Ovary (tissue), 10 donors: ENCODE measurements at places on chromosomes 13 and 19. TPM values are rescaled to one million over a fixed set of nuclear protein-coding genes. Genes with fewer than 3 reads are reported as not detected.

The APOC1 gene
- polyA plus RNA-seq, result 96.5 TPM

DNA sequence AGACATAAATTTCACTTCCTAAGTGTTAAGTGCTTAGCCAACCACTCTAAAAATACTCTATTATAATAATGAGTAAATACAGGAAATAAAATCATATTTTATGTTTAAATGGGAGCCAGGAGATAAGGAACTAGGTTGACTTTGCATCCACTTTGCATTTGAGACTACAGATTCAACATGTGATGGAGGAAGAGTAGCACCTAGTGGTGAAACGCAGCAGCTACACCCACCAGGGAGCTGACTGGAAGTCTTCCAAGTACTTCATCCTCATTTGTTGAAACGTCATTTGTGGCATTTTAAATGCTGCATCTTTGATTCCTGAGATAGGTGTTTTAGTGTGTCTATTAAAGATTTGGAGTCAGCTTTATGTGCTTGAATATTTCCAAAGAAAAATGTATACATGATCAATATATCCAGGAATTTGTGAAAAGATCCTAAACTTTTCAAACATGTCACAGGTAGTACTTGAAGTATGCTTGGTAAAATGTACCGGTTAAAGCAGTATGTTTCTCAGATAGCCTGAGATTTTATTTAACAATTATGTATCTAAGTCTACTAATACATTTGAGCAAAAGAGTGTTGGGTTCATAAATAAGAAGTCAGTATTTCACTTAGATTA lies 17.4 kb upstream of the KCTD12 start:
- H3K4me1 ChIP-seq, result no peaks in the 10 kb centered on the region
- peak; percentile 46 for DNase-seq
- no peaks in the 10 kb centered on the region for H3K27me3 ChIP-seq
- H3K36me3 ChIP-seq, result no peaks in the 10 kb centered on the region
- H3K27ac ChIP-seq, result no peak overlapping the region

- no peaks in the 10 kb centered on the region for H3K36me3 ChIP-seq
- DNase-seq, result peak; percentile 33
- peak overlapping the region; percentile 30 for H3K27ac ChIP-seq
- no peaks in the 10 kb centered on the region for H3K27me3 ChIP-seq
- H3K4me1 ChIP-seq, result peaks cover 22% of the 10 kb centered on the region
These were observed 27.7 kb upstream of the NFIC start for GRCh38 chr19:3338541-3339181.

The SLC7A9 gene
- 0.72 TPM for polyA plus RNA-seq

The GPR183 gene
- 7.6 TPM for polyA plus RNA-seq

DNA sequence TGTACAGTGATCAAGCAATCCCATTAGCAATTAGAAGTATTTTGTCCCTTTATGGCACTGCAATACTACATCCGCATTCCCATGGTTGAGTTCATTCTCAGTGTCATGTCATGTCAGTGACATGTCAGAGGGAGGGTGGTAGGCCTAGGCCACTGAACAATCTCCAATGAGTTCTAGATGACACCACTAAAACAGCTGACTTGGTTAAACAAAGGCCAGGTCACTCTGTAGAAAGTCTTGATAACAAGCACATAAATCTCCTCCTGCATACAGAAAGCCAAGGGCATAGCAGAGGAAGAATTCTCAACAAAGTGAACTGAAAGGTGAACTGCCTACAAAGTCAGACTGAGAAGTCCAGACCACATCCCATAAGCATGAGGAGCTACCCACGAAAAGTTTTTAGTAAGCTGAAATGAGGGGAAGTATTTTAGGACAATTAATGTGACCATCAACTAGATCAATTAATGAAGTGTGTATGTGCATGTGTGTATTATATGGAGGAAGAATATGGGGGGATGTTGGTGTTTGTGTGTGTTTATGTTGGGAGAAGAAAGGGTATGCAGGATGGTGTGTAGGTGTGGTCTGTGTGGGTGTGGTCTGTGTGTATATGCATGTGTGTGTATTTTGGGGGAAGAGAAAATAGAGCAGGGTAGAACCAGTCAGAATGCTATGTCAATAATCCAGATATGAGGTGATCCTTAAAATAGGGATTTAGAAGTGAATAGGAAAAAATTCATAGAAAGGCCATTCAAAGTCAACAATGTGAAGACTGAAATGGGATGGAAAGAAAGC lies 67.7 kb downstream of the TBC1D4 start:
- H3K27ac ChIP-seq, result peak overlapping the region; percentile 24
- peaks cover 28% of the 10 kb centered on the region for H3K4me1 ChIP-seq
- H3K27me3 ChIP-seq, result no peaks in the 10 kb centered on the region
- no peak for DNase-seq
- no peaks in the 10 kb centered on the region for H3K36me3 ChIP-seq

DNA sequence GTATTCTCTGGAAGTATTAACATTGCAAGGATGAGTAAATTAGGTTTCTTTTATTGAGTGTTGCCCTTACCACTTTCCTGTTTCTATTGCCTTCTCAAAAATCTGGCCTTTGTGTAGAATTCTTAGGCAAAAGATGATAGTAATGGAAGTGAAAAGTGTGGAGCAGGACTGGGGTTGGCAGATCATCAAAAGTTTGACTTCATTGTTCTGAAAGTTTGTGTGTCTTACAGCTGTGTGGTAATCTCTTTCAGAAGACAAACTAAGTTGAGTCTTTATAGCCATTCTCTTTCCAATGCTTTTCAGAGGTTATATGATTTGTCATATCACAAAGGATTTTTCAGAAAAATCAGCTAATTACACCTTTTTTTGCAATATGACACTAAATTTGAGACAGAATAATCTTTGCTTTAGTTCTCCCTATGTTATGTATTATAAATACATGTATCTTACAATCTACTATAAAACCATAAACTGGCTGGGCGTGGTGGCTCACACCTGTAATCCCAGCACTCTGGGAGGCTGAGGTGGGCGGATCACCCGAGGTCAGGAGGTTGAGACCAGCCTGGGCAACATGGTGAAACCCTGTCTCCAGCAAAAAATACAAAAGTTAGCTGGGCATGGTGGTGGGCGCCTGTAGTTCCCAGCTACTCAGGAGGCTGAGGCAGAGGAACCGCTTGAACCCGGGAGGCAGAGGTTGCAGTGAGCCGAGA lies 8.7 kb upstream of the KCNRG start:
- DNase-seq, result no peak
- H3K4me3 ChIP-seq, result no peak overlapping the region
- no peaks in the 10 kb centered on the region for H3K4me1 ChIP-seq

The GJA3 gene
- polyA plus RNA-seq, result 0.20 TPM

DNA sequence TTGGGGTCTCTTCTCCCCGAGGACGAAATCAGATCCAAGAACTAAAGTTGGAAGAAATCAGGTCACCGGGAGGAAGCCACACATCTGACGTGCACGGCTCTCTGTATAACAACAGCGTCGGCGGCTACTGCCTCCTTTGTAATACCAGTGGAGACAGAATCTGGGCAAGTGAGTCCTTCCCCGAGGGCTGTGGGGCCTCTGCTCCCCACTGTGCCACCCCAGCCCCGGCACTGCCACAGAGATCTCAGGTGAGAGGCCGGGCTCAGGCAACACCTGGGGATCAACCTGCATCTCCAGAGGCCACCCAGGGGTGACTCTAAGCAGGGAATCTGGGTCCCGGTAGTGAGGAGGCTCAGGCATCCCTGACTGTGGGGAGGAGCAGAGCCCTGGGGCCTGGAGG lies 33.7 kb upstream of the C13orf46 start:
- no peaks in the 10 kb centered on the region for H3K27me3 ChIP-seq
- no peaks in the 10 kb centered on the region for H3K36me3 ChIP-seq
- DNase-seq, result no peak
- H3K4me3 ChIP-seq, result no peak overlapping the region

The IL17D gene
- polyA plus RNA-seq, result 3.3 TPM

- H3K36me3 ChIP-seq, result no peaks in the 10 kb centered on the region
- H3K4me1 ChIP-seq, result peaks cover 4% of the 10 kb centered on the region
- no peak overlapping the region for H3K27ac ChIP-seq
- H3K4me3 ChIP-seq, result no peak overlapping the region
- no peaks in the 10 kb centered on the region for H3K27me3 ChIP-seq
- DNase-seq, result no peak
These were observed 13.9 kb downstream of the RABAC1 start for GRCh38 chr19:41945135-41945766.

DNA sequence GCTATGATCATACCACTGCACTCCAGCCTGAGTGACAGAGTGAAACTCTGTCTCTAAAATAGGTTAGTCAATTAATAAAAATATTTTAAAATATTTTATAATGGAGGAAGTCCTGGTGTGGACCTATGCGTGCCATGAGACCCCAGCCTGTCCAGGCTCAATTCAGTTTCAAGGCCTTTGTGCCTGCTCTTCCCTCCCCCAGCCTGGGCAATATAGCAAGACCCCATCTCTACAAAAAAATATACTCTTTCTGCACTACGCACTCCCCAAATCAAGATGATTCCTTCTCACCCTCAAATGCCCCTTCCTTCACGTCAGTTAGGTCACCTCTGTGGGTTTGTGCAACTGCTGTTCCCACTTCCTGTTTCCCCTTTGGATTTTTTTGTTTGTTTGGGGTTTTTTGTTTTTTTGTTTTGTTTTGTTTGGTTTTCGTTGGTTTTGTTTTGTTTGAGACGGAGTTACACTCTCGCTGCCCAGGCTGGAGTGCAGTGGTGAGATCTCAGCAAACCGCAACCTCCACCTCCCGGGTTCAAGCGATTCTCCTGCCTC lies 1.4 kb upstream of the HSH2D start:
- no peaks in the 10 kb centered on the region for H3K36me3 ChIP-seq
- no peak for DNase-seq
- no peaks in the 10 kb centered on the region for H3K27me3 ChIP-seq
- no peak overlapping the region for H3K4me3 ChIP-seq
- H3K4me1 ChIP-seq, result no peaks in the 10 kb centered on the region
- no peak overlapping the region for H3K27ac ChIP-seq

DNA sequence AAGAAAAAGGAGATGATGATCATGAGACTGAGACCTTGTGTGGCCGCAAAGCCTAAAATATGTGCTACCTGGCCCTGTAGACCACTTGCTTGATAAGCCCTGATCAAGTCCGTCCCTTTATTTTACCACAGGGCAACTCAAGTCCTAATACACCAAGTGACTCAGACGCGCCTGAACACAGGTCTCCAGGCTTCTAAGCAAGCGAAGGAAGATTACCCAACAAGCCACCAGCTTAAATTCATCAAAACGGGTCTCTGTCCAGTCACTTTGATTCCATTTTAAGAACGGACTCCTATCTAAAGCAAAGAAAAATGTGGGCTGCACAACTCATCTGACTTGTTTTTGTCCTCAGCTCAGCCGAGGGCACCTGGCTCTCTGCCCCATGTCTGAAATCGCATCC lies 26.8 kb downstream of the SLC7A1 start:
- no peaks in the 10 kb centered on the region for H3K36me3 ChIP-seq
- no peak overlapping the region for H3K4me3 ChIP-seq
- no peak for DNase-seq
- H3K27me3 ChIP-seq, result no peaks in the 10 kb centered on the region
- no peak overlapping the region for H3K27ac ChIP-seq

DNA sequence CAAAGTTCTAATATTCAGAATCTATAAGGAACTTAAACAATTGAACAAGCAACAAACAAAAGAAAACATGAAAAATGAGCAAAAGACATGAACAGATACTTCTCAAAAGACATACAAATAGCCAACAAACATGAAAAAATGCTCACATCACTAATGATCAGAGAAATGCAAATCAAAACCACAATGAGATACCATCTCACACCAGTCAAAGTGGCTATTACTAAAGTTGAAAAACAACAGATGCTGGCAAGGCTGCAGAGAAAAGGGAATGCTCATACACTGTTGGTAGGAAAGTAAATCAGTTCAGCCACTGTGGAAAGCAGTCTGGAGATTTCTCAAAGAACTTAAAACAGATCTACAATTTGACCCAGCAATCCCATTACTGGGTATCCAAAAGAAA lies 74.3 kb downstream of the CRYL1 start:
- no peaks in the 10 kb centered on the region for H3K36me3 ChIP-seq
- no peak overlapping the region for H3K27ac ChIP-seq
- H3K4me1 ChIP-seq, result no peaks in the 10 kb centered on the region
- H3K4me3 ChIP-seq, result no peak overlapping the region
- DNase-seq, result no peak
- no peaks in the 10 kb centered on the region for H3K27me3 ChIP-seq

DNA sequence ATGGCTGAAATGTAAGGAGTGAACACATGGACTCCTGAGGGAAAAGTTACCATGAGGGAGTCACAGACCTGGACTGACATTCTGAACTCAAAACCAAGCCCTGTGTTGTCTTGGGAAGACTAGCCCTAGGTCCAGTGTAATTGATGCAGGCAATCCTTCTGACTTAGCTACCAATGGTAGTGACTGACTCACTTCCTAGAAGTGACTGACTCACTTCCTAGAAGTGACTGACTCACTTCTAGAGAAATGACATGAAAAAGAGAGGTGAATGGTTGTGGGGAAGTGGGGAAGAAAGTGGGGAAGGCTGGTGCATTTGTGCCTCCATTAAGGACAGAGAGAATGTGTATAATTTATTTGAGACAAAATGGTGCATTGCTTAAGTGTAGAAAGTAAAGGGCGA lies 49.9 kb downstream of the EDNRB start:
- H3K27me3 ChIP-seq, result no peaks in the 10 kb centered on the region
- H3K36me3 ChIP-seq, result no peaks in the 10 kb centered on the region
- no peak for DNase-seq
- no peaks in the 10 kb centered on the region for H3K4me1 ChIP-seq

DNA sequence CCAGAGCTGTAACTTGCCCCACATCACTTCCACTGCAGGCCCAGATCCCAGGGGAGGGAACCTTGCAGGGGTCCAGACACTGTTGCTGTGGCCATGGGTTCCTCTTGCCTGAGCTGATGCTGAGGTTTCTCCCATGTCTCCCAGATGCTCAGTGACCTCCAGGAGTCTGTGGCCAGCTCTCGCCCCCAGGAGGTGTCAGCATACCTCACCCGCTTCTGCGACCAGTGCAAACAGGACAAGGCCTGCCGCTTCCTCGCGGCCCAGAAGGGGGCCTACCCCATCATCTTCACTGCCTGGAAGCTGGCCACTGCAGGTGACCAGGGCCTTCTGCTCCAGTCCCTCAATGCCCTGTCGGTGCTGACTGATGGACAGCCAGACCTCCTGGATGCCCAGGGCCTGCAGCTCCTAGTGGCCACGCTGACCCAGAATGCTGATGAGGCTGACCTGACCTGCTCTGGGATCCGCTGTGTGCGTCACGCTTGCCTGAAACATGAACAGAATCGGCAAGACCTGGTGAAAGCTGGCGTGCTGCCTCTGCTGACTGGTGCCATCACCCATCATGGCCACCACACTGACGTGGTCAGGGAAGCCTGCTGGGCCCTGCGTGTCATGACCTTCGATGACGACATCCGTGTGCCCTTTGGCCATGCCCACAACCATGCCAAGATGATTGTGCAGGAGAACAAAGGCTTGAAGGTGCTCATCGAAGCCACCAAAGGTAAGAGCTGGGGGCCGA lies 12.1 kb upstream of the SLC25A42 start:
- no peaks in the 10 kb centered on the region for H3K4me1 ChIP-seq
- no peaks in the 10 kb centered on the region for H3K27me3 ChIP-seq
- DNase-seq, result no peak
- H3K27ac ChIP-seq, result no peak overlapping the region

DNA sequence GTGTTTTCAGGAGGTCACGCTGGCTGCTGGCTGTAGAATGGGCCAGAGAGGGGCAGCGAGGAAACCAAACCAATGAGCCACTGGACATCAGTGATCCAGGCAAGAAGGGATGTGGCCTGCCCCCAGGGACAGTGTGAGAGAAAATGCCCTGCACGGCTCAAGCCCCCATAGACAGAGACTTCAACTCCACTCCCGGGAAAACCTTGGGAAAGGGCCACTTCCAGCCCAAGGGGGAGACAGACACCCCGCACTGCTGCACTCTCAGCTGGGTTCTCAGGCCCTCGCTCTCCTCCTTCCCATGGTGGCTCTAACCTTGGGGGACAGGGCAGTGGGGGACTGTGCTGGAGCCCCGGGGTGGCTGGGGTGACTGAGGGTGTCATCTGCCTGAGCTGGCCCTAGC lies 172.0 kb downstream of the KATNAL1 start:
- no peaks in the 10 kb centered on the region for H3K36me3 ChIP-seq
- no peak for DNase-seq
- peaks cover 2% of the 10 kb centered on the region for H3K4me1 ChIP-seq
